CD8-positive, alpha-beta memory T cell (primary cell): ENCODE measurements at places on chromosomes 3 and 15.

GRCh38 chr3:146449613-146450012 lies 19.7 kb downstream of the PLSCR2 start:
- no peak for DNase-seq

GRCh38 chr15:83436513-83437158 lies 10.5 kb upstream of the SH3GL3 start:
- DNase-seq = no peak

- no peak for DNase-seq
These were observed 4.3 kb downstream of the MAPK6 start for GRCh38 chr15:52023169-52023922.

GRCh38 chr3:68997887-68998286 lies 15.6 kb downstream of the EOGT start:
- no peak for DNase-seq

- no peak for DNase-seq
These were observed 85.8 kb downstream of the MEIS2 start for GRCh38 chr15:37014566-37014965.
